ENCODE measurements at places on chromosomes 1 and 21.
A peak's percentile ranks its signal among the peaks of the same experiment; 100 is the strongest.

GRCh38 chr1:184049836-184050468 lies 1.6 kb upstream of the TSEN15 start:
- DNase-seq: no peak

DNA sequence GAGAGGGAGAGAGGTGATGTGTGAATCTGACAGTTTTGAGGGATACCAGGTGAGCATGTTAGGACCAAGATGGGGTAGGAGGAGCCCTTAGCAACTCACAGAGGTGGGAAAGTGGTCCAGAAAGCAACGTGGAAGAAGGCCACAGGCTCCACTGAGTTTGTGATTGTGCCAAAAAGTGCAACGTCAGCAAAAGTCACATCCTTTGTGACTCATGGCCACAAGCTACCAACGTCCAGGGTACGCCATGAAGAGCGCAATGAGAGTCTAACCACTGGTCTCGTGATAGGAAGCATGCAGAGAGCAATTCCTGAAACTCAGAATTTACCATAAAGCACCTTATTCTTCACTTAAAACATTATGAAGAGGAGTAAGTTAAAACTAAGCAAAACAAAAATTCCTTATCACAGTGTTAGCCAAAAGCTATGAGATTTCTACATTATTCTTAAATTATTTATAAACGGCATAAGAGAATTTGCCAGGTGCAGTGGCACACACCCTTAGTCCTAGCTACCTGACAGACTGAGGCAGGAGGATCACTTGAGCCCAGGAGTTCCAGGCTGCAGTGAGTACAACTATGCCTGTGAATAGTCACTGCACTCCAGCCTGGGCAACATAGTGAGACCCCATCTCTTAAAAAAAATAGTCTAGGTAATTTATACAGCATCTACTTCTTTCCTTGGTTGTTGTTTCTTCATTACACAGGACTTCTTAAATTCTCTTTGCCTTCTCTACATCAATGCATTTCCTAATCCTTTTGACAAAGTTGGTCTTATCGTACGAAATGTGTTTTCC lies 55.2 kb downstream of the COLGALT2 start:
- no peak for DNase-seq

- no peak for DNase-seq
Measured at GRCh38 chr1:20322825-20323612, 32.3 kb downstream of the VWA5B1 start.

- DNase-seq: no peak
Measured at GRCh38 chr1:210081494-210081893, 143.5 kb downstream of the SYT14 start.

- no peak for DNase-seq
Measured at GRCh38 chr1:183774938-183775337, 30.0 kb upstream of the RGL1 start.

- DNase-seq: peak; percentile 30
Measured at GRCh38 chr1:86913399-86913895, 479 bp downstream of the SELENOF start.

GRCh38 chr1:32702599-32703478 lies at the start of gene SYNC:
Gene SYNC (minus strand): TSS chr1:32702770. CDS start chr1:32702660, 110 bp downstream.
- DNase-seq: no peak

All from NCI-H510A (cell line).